T follicular helper cell (primary cell): ENCODE measurements at places on chromosomes 11 and 22.

GRCh38 chr11:15293975-15294620 lies 179.4 kb downstream of the INSC start:
- no peak for DNase-seq

GRCh38 chr22:30486661-30487115 lies 14.9 kb upstream of the SEC14L3 start:
- DNase-seq: no peak

DNA sequence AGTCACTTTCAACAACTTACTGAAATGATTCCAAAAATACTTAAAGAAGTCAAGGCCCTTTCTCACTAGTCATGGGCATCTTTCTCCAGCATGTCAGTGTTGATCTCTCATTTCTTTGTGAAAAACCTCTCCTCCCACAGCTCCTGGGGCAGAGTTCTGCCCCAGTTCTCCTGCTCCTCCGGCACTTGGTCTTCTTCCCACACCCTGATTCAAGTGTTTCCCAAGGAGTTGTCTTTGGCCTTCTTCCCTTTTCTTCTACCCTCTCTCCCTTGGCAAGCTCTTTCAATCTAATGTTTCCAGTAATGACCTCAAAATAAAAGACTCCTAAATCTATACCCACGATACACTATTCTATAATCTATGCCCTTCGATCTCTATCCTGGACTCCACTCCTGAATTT lies 42.1 kb upstream of the CCDC34 start:
- no peak for DNase-seq

GRCh38 chr11:85540635-85541205 lies 86.4 kb downstream of the DLG2 start:
- no peak for DNase-seq

- peak; percentile 84 for DNase-seq
Observed at GRCh38 chr11:64688534-64688982, 34.4 kb downstream of the NRXN2 start.

DNA sequence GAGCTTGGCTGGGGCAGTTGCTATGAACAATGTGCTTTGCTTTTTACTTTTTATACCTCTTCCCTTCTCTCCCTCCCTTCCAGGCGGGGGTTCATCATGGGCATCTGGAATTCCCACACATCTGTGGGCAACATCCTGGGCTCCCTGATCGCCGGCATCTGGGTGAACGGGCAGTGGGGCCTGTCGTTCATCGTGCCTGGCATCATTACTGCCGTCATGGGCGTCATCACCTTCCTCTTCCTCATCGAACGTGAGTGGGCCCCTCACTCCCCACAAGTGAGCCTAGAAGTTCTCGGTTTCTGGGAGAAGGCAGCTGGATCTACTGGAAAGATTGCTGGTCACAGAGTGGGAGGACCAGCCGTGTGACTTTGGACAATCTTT lies 17.4 kb downstream of the SLC37A2 start:
- DNase-seq: no peak
